GM23338 (cell line): ENCODE measurements at places on chromosomes 16 and 17.
A peak's percentile ranks its signal among the peaks of the same experiment; 100 is the strongest.

GRCh38 chr17:40418428-40418706 is 671 bp upstream of the TOP2A start:
- peaks cover 27% of the 10 kb centered on the region for H3K4me1 ChIP-seq
- DNase-seq = no peak
- no peak overlapping the region for H3K27ac ChIP-seq
- H3K36me3 ChIP-seq = peaks cover 24% of the 10 kb centered on the region

DNA sequence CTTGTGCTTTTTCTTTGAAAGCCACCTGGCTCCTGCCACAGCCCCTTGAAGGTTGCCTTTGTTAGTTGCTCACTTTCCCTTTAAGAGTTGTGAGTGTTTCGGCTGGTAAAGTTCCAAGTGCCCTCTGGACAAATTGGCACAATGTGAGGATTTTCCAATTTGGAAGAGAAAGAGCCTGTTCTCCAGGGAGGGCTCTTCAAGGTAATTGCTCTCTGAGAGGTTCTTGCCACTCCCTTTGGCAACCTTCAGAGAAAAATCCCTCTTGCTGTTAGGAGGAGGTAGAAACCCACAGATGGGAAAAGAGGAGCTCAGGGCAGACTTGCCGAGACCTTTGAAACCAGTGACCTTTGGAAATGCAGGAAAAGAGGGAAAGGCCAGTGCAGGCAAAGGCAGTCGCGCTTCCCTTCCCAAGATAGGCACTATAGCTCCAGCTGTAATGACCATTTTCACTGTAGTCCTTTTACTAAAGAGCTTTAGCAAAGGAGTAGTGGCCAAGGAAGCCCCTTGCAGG is 49.0 kb upstream of the AKAP1 start:
- no peak overlapping the region for H3K4me3 ChIP-seq
- H3K27ac ChIP-seq = no peak overlapping the region
- no peaks in the 10 kb centered on the region for H3K36me3 ChIP-seq
- H3K4me1 ChIP-seq = peaks cover 5% of the 10 kb centered on the region; the same call in 1 of the 2 replicates
- H3K27me3 ChIP-seq = no peaks in the 10 kb centered on the region

DNA sequence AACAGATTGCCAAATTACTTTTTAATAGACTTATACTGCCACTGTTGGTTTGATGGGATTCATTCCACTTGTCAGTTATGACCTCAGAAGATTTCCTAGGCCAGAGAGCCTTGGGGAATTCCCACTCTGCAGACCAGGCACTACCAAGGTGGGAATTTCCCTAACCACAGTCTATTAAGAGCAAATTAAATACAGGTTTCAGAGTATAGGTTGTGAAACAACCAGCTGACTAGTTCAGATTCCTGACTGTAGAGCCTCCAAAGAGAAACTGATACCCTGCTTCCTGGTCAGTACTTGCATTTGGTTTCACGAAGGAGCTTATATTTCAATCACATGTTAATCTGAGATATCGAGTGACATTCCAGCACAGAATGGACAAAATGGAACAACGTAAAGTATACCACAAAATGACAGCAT is 186.5 kb downstream of the STX8 start:
- H3K27me3 ChIP-seq = no peaks in the 10 kb centered on the region
- H3K36me3 ChIP-seq = no peaks in the 10 kb centered on the region
- no peak overlapping the region for H3K27ac ChIP-seq
- DNase-seq = no peak

DNA sequence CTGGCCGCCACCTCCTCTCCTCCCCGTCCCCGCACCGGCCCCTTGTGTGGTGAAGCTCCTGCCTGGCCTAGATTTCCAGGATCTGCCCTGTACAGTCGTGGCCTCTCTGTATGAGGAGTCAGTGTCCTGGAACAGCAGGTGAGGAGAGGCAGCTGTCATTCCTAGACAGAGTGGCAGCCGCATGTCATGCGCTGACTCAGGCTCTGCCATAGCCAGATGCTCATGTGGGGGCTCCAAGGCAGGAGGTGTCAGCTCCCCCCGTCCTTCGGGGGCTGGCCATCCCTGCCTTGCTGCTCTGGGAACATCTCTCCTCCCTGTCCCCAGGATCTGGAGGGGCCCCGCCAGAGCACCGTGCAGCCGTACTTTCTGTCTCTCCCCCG is 60.4 kb downstream of the BAIAP2 start:
- H3K36me3 ChIP-seq = no peaks in the 10 kb centered on the region
- no peak overlapping the region for H3K27ac ChIP-seq
- no peaks in the 10 kb centered on the region for H3K27me3 ChIP-seq
- peaks cover 6% of the 10 kb centered on the region; the same call in 1 of the 2 replicates for H3K4me1 ChIP-seq
- no peak overlapping the region for H3K4me3 ChIP-seq

DNA sequence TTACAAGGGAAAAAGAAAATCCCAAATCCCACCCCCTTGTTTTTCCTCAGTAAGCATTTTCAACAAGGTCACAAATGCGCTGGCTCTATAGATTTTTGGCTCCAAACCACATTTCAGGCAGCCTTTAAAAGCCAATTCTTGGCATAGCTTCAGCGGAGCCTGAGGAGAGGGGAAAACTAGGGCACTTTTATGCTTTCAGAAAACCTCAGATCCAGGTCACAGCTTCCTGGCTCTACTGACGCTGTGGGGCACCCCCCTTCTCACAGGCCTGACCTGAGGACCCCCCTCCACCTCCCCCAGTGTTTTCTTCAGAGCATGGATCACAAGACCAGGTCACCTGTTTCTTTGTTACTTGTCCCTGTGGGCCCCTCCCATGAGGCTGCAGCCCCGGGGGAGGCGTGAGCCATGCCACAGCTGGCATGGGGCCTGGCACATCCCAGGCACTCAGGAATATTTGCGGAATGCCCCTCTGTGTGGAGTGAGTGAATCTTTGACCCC is 30.1 kb upstream of the MTSS2 start:
- H3K27ac ChIP-seq = 0 out of 2 replicates have a peak overlapping the region, but pooled peaks have one; percentile 66
- peaks cover 32% of the 10 kb centered on the region for H3K4me1 ChIP-seq
- peaks cover 6% of the 10 kb centered on the region; the same call in 1 of the 2 replicates for H3K36me3 ChIP-seq
- DNase-seq = no peak

- no peak for DNase-seq
- H3K36me3 ChIP-seq = no peaks in the 10 kb centered on the region
- H3K27ac ChIP-seq = no peak overlapping the region
- no peak overlapping the region for H3K4me3 ChIP-seq
- H3K4me1 ChIP-seq = peaks cover 11% of the 10 kb centered on the region; the same call in 1 of the 2 replicates
These were observed 4.1 kb downstream of the BAIAP2 start for GRCh38 chr17:81039096-81039495.

DNA sequence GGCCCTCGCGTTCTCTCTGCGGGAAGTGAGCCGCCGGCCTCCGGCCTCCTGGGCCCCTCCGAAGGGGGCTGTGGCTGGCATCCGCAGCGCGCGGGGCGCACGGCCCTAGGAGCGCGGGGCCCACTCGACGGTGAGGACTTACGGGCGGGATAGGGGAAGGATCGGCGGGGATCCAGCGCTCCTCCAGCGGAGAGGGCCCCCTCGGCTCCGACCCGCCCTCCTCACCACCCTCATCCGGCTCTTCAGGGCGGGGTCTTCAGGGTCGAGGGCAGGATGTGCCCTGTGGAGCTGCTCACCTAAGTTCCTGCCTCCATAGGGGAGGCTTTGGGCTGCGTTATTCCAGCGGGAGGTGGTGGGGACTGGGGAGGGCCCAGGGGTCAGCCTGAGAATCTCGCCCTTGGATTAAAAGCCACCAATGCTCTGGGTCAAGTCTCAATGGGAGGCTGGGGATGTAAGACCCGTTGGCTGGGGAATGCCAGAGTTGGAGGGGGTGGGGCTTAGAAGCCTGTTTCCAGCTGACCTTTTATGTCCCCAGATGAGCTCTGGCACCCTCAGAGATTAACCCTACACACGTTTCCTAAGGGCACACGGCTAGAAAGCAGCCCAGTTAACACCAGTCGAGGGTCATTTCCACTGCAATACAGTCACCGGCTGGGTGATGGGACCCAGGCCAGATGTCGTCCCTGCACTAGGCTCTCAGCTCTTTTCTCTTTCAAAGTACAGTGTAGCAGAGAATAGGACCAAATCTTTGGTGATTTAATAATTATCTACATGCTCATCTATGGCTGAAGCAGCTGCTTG is 13.4 kb downstream of the TBX2 start:
- H3K36me3 ChIP-seq = no peaks in the 10 kb centered on the region
- peaks cover 94% of the 10 kb centered on the region for H3K27me3 ChIP-seq
- H3K27ac ChIP-seq = no peak overlapping the region
- H3K4me3 ChIP-seq = peak overlapping the region; percentile 77
- peak; percentile 64 for DNase-seq
- H3K4me1 ChIP-seq = peaks cover 20% of the 10 kb centered on the region; the same call in 1 of the 2 replicates

DNA sequence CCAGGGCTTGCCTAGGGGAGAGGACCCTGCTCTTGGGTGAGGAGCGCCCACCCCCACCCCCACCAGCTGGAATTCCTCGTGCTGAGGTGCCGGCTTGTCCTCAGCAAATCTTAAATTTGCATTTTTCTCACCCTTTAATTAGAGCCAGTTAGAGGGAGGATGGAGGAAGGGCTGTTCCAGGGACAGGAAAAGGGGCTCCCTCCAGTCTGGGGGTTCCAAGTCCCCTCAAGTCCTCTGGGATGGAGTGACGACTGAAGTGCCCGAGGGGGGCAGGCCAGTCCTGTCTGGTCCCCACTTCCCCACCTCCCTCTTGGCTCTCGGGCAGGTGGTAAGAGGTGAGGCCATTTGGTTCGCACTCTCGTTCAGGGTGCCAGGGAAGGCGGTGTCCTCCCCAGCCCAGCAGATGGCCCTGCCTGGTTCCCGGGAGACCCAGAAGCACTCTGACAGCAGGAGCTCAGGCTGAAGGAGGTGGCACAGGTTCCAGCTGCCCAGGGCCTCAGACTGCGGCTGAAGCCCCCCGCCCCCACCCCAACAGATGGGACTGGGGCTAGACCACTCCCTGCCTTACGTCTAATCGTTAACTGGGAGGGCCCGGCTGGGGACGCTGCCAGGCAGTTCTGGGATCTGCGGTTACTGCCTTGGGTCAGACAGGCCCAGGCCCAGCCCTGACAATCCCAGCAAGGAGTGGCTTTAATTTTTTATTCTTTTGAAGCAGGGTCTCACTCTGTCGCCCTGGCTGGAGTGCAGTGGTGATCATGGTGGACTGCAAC is 2.2 kb downstream of the RAB26 start:
- peaks cover 32% of the 10 kb centered on the region for H3K4me1 ChIP-seq
- H3K4me3 ChIP-seq = peak overlapping the region; percentile 79

DNA sequence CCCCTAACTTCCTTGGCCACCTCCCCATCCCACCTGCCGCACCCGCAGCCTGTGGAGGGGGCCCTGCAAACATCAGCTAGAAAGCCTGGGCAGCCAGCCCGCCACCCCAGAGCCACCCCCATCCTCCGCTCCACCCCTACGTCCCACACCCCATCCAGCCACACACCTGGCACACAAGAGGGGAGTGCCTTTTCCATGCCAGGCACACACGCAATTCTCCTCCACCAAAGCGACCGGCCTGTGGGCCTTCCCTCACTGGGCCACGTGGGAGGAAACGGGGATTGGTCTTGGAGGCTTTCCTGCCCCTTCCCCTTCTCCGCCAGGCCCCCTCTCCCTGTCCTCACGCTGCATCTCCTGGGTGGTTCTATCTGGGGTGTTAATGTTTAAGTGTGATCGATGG is 48.7 kb upstream of the TNRC6C start:
- H3K27ac ChIP-seq = no peak overlapping the region
- no peaks in the 10 kb centered on the region for H3K27me3 ChIP-seq
- H3K4me1 ChIP-seq = peaks cover 9% of the 10 kb centered on the region
- no peak for DNase-seq
- no peak overlapping the region for H3K4me3 ChIP-seq

DNA sequence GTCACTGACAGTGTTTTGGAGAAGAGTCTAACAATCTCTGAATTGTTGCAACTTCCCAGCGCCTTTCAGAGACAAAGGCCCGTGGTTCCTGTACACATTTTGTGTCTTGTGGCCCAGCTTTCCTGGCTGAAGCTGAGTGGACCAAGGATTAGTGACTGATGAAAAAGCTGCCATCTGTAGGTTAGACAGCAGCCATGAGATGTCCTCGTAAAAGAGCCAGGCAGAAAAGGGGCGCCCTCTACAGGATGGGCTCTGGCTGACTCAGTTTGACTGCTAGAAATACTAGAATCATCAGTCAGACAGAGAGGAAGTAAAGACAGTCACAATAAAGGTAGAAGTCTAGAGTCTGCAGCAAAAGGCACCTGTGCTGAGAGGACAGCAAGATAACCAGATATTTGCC is 26.5 kb upstream of the NF1 start:
- no peak overlapping the region for H3K4me3 ChIP-seq
- H3K36me3 ChIP-seq = no peaks in the 10 kb centered on the region
- no peak overlapping the region for H3K27ac ChIP-seq
- H3K4me1 ChIP-seq = peaks cover 11% of the 10 kb centered on the region
- H3K27me3 ChIP-seq = no peaks in the 10 kb centered on the region

DNA sequence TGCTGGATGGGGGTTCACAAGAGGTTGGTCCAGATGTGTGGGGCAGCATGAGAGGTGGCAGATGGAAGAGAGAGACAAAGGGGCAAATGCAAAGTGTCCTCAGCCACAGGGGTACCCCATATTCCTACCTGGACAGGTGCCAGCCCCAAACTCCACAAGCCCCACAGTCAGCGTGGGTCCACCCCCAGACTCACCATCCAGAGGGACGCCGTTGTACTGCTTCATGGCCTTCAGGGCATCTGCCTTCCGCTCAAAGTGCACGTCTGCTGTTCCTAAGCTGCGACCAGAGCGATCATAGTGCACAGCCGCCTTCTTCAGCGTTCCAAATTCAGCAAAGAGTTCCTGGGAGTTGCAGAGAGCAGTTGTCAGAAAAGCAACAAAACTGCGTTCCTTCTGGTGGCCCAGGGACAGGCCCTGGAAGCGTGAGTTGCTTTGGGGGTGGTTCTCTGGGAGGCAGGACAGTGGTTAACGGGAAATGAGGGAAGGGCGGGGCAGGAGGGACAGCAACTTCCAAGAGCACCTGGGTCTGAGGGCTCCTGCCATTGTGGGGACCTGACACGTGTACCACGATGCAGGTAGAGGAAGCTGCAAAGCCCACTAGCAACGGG is 2.3 kb downstream of the ALYREF start:
- peaks cover 29% of the 10 kb centered on the region for H3K36me3 ChIP-seq
- H3K4me1 ChIP-seq = peaks cover 8% of the 10 kb centered on the region; the same call in 1 of the 2 replicates
- H3K27me3 ChIP-seq = no peaks in the 10 kb centered on the region
- H3K27ac ChIP-seq = no peak overlapping the region
- no peak overlapping the region for H3K4me3 ChIP-seq
- no peak for DNase-seq

GRCh38 chr16:2524339-2524938 is 4.3 kb downstream of the AMDHD2 start:
- no peak overlapping the region for H3K4me3 ChIP-seq
- no peak for DNase-seq
- no peaks in the 10 kb centered on the region; the same call in 1 of the 2 replicates for H3K36me3 ChIP-seq
- 0 out of 2 replicates have a peak, but pooled peaks cover 3% of the 10 kb centered on the region for H3K4me1 ChIP-seq
- H3K27ac ChIP-seq = no peak overlapping the region
- no peaks in the 10 kb centered on the region for H3K27me3 ChIP-seq

- no peaks in the 10 kb centered on the region for H3K36me3 ChIP-seq
- H3K4me1 ChIP-seq = no peaks in the 10 kb centered on the region
- DNase-seq = no peak
- H3K27ac ChIP-seq = no peak overlapping the region
- no peaks in the 10 kb centered on the region for H3K27me3 ChIP-seq
- H3K4me3 ChIP-seq = no peak overlapping the region
These were observed 29.4 kb upstream of the CACNG1 start for GRCh38 chr17:67015001-67015400.

DNA sequence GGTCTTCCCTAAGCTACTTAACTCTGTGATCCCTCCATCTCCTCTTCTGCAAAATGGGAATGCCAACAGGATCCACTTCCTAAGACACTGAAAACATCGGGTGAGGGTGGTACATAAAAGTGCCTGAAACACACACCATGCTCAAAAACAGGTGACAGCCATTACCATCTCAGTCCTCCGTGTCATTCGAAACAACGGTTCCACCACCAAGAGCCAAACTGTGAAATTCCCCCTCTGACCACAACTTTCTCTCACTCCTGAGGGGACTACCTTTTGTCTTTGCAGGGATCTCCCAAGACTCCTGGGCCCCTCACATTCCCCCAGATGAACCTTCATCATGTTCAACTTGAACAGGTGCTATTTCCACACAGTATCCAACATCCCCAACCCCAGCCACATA is 37.0 kb downstream of the NUBP1 start:
- H3K4me1 ChIP-seq = no peaks in the 10 kb centered on the region
- H3K27ac ChIP-seq = no peak overlapping the region
- H3K27me3 ChIP-seq = no peaks in the 10 kb centered on the region
- DNase-seq = no peak
